ENCODE measurements at places on chromosomes 16 and 17.
A peak's percentile ranks its signal among the peaks of the same experiment; 100 is the strongest.

GRCh38 chr17:16150251-16150856 lies 65.0 kb downstream of the NCOR1 start:
- H3K4me1 ChIP-seq = no peaks in the 10 kb centered on the region
- no peaks in the 10 kb centered on the region for H3K27me3 ChIP-seq
- no peak overlapping the region for H3K27ac ChIP-seq

- peaks cover 38% of the 10 kb centered on the region for H3K27me3 ChIP-seq
- H3K36me3 ChIP-seq = no peaks in the 10 kb centered on the region
- no peak within 1 kb of the TSS for H3K27ac ChIP-seq
Observed at GRCh38 chr17:76141212-76142038, at the start of gene FOXJ1. FOXJ1 (minus strand) TSS chr17:76141245; CDS start chr17:76140395, 850 bp downstream.

GRCh38 chr17:57296231-57296630 lies 39.9 kb downstream of the MSI2 start:
- H3K36me3 ChIP-seq = no peaks in the 10 kb centered on the region
- H3K27ac ChIP-seq = no peak overlapping the region
- no peak for DNase-seq
- H3K4me1 ChIP-seq = no peaks in the 10 kb centered on the region

DNA sequence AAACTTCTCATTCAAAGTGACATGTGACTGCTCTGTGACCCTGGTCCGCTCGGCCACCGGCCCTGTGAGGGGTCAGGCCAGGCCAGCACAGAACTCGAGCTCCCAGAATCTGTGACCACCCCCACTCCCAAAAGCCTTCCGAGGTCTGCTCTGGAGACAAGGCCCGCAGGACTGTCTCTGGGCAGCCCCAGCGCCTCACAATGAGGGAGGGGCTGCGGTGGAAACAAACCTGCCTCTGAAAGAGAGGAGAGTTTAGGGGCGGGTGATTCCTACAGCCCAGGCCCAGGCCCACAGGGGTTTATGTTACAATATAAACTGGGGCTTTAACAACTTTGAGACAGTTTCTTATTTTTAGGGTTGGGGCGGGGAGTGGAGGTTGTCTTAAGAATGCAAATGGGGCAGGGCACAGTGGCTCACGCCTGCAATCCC lies 19.9 kb downstream of the IGFBP4 start:
- no peak overlapping the region for H3K4me3 ChIP-seq
- H3K27me3 ChIP-seq = no peaks in the 10 kb centered on the region
- H3K4me1 ChIP-seq = peaks cover 23% of the 10 kb centered on the region

DNA sequence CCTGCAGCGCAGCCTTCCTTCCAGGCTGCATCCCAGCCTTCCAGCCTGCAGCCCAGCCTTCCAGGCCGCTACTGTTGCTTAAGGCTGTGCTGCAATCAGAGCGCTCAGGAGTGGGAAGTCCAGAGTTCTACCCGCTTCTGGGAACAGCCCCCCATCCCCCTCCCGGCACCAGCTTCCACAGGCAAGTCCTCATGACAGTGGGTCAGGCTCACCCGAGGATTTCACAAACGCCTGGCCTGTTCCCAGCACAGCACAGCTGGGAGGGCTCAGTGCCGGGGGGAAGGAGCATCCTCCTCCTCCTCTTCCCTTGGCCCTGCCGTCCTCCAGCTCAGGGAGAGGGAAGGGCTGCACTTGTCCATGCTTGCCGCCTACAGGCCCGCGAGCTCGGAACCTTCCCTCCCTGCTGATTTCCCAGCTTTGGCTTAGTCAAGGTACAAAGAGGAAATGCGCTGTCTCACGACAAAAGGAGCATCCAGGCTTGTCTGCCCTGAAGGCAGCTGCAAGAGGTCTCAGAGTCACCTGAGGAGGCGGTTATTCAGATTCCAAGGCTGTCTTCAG lies 8.3 kb downstream of the SOCS3 start:
- H3K4me1 ChIP-seq = peaks cover 66% of the 10 kb centered on the region
- no peak overlapping the region for H3K4me3 ChIP-seq
- H3K27me3 ChIP-seq = no peaks in the 10 kb centered on the region
- H3K27ac ChIP-seq = peak overlapping the region; percentile 89
- peak; percentile 96 for DNase-seq

DNA sequence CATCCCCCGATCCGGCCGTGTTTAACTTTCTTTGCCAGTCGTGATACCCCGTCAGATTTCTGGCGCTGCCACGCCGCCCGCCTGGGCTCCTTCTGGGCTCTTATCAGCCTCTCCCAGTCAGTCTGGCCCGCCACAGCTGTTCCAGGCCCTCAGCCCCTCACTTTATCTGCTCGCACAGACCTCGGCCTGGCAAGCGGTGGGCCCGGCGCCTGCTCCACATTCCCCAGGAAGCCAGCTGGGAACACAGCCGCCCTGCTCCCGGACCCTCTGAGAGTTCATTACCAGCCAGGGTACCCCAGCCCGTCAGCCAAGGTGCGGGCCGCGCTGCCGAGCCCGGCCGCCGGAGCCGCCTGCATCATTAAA lies 157.5 kb downstream of the ZNF423 start:
- H3K27ac ChIP-seq = peak overlapping the region; percentile 68
- DNase-seq = no peak
- H3K4me3 ChIP-seq = peak overlapping the region; percentile 0
- no peaks in the 10 kb centered on the region for H3K36me3 ChIP-seq
- peaks cover 18% of the 10 kb centered on the region for H3K4me1 ChIP-seq

GRCh38 chr17:8966926-8967325 lies 1.4 kb upstream of the PIK3R5 start:
- peaks cover 18% of the 10 kb centered on the region for H3K27me3 ChIP-seq
- H3K4me1 ChIP-seq = no peaks in the 10 kb centered on the region
- peak overlapping the region; percentile 13 for H3K27ac ChIP-seq
- H3K4me3 ChIP-seq = no peak overlapping the region
- no peak for DNase-seq

GRCh38 chr17:50111673-50112655 lies 16.8 kb downstream of the PDK2 start:
- peaks cover 12% of the 10 kb centered on the region for H3K27me3 ChIP-seq
- peaks cover 6% of the 10 kb centered on the region for H3K36me3 ChIP-seq
- H3K27ac ChIP-seq = peak overlapping the region; percentile 71
- no peak overlapping the region for H3K4me3 ChIP-seq
- no peak for DNase-seq

GRCh38 chr17:75811174-75811573 lies 26.6 kb downstream of the UNK start:
- no peak overlapping the region for H3K4me3 ChIP-seq
- H3K36me3 ChIP-seq = peaks cover 61% of the 10 kb centered on the region
- H3K27ac ChIP-seq = no peak overlapping the region
- no peaks in the 10 kb centered on the region for H3K27me3 ChIP-seq

DNA sequence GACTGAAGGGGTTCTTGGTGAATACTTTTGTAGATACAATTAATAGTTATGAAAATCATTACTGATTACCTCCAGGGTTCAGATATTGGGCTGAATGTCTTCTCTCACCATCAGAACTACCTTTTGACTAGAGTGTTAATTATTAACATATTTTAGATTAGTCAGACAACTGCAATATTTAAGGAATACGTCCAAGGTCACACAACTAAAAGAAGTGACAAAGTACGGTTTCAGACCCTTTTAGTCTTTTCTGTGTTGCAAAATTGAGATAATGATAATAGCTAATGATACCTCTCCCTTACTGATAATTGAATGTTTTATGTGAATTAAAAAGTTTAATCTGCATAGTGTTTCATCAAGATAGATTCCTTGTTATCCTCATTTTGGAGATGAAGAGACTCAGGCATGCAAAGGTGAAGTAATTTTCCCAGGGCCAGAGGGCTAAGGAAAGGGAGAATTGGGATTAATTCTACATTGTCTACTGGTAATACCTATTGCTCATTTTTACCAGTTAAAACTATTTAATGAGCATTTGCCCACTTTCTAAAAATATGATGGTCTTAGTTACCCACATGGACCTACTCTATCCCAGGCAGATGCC lies 107.3 kb downstream of the WWOX start:
- no peak for DNase-seq
- H3K4me1 ChIP-seq = peaks cover 12% of the 10 kb centered on the region
- H3K27me3 ChIP-seq = no peaks in the 10 kb centered on the region
- H3K27ac ChIP-seq = no peak overlapping the region
- no peaks in the 10 kb centered on the region for H3K36me3 ChIP-seq
- H3K4me3 ChIP-seq = no peak overlapping the region

GRCh38 chr17:42920922-42921321 lies 20.3 kb downstream of the G6PC1 start:
- no peak for DNase-seq
- H3K36me3 ChIP-seq = no peaks in the 10 kb centered on the region
- peaks cover 55% of the 10 kb centered on the region for H3K4me1 ChIP-seq

DNA sequence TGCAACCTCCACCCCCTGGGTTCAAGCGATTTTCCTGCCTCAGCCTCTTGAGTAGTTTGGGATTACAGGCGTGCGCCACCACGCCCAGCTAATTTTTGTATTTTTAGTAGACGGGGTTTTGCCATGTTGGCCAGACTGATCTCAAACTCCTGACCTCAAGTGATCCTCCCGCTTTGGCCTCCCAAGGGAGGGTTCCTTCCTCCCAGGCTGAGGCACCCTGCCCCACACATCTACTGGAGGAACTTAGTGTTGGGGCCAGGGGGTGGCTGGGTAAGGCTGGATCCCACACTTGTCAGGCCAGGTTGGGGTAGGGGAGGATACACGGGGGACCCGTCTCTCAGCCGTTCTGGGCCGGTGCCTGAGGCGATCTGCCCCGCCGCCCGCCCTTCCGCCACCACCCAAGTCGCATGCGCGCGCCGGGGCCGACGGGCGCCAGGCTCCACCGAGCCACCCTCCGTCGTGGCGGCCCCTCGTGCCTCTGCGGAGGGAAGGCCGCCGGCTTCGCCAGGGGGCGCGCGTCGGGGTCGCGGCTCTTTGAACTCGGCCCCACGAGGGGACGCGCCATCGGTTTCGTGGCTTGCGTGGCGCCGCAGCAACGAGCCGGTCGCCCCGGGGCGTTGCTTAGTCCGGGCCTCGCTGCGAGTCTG lies 15.9 kb downstream of the GRB7 start:
- H3K4me1 ChIP-seq = peaks cover 13% of the 10 kb centered on the region
- H3K36me3 ChIP-seq = no peaks in the 10 kb centered on the region
- H3K27ac ChIP-seq = peak overlapping the region; percentile 98
- no peak for DNase-seq

DNA sequence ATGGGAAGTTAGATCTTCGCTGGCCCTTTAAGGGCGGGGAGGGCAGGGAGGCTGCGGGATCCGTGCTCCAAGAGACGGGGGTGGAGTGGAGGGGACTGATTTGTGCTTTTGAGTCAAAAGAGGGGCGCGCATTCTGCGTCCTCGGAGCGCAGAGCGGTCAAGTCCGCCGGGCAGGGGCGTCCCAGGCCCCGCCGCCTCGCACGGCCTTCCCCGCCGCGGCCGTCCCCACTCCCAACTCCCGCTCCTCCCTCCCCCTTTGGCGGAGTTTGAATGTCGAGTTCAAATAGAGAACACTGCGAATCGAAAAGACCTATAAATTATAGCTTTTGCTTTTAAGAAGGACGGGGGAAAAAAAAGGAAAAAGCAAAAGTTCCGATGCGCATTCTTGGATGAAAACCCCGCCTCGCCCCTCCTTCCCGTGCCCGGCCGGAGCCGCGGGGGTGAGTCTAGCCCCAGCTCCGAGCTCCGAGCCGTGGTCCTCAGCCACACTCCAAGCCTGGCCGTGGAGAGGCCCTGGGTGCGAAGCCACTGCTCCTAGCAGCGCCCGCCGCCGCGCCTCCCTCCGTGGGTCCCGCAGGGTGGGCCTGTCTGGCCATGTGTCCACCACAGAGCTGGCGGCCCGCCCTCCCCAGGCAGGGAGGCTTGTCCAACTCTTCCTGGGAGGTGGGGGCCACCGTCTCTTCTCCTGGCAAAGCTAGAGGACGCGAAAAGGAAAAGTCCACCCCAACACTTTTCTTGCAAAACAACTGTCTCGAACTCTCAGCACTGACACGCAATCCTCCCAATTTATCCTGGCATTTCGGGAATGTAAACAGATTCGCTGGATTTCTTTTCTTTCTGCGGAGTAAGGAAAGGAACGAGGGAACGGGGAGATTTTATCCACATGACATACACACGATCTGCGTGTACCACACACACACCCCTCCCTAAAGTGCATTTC lies 3.6 kb downstream of the CBX8 start:
- H3K27me3 ChIP-seq = peaks cover 59% of the 10 kb centered on the region
- peaks cover 22% of the 10 kb centered on the region for H3K4me1 ChIP-seq
- peak overlapping the region; percentile 43 for H3K4me3 ChIP-seq
- H3K27ac ChIP-seq = peak overlapping the region; percentile 42
- no peaks in the 10 kb centered on the region for H3K36me3 ChIP-seq

DNA sequence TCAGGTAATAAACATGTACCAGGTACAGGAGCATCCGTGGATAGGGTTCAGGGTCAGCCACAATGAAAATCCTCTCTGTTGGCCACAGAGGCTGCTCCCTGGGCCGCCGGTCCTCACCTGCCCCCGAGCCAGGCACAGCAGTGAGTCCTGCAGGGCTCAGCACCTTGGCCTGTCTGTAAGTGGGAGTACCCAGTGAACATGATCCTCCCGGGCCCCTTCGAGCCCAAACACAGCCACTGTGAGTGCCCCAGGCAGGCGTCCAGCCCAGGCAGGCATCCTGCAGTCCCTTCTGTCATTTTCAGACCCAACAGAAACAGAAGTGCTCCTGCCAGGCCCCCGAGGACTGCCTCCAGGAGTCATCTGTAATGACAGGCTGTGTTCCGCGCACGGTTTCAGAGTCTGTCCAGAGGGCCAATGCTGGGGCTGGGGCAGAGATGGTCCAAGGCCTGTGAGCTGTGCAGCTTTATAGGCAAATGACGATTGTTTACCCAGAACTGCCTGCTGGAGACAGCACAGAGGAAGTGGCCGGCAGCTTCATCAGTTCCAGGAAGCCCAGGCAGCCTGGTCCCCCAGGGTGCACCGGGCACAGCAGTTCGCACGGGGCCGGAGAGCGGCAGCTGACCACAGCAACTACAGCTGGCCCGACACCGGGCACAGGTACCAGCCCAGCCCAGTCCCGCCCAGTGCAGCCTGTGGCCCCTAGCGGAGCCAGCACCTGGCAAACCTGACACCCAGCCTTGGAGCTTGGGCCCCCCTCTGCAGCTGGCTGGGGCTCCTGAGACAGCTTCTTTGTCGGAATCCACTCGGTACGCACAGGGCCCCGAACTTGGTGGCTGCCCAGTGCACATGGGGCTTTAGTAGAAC lies 13.2 kb downstream of the SLC7A5 start:
- no peaks in the 10 kb centered on the region for H3K36me3 ChIP-seq
- H3K27ac ChIP-seq = peak overlapping the region; percentile 71
- no peaks in the 10 kb centered on the region for H3K27me3 ChIP-seq
- DNase-seq = peak; percentile 78

GRCh38 chr17:81550830-81551457 lies 1.2 kb downstream of the FAAP100 start:
- no peak overlapping the region for H3K27ac ChIP-seq
- H3K27me3 ChIP-seq = no peaks in the 10 kb centered on the region
- DNase-seq = no peak
